ENCODE measurements at places on chromosomes 7 and 10.

DNA sequence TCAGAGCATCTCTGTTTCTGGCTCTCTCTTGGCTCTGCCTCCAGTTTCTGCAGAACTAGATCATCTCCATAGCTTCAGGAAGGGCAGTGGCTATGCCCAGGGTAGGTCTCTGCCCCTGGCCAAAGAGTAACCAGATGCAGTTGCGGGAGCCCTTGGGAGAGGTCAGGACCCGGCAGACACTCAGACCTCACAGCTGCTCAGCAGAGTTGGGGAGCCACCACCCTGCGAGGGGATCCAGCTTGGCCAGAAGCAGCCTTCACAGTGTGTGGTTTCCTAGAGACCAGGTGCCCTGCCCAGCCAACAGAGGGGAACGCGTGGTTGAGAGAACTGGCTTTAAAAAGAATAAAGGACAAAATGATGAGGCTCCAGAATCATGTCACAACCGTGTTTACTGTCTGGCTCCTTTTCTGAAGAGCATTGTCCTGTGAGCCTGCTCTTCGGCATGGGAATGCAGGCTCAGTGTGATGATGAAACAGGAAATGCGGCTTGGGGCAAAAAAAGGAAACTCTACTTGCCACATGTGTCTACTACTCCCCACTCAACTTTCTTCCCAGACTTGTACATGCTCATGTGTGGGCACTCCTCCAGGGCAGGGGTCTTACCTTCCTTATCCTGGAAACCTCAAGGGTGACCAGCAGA is 243.1 kb downstream of the INHBA start:
- no peak for DNase-seq

GRCh38 chr10:86203162-86203905 is 163.3 kb downstream of the GRID1 start:
- no peak for DNase-seq

GRCh38 chr7:31883761-31884164 is 186.4 kb downstream of the PDE1C start:
- DNase-seq: peak; percentile 80

- no peak for DNase-seq
Observed at GRCh38 chr7:95594185-95594584, 2.1 kb downstream of the PDK4 start.

DNA sequence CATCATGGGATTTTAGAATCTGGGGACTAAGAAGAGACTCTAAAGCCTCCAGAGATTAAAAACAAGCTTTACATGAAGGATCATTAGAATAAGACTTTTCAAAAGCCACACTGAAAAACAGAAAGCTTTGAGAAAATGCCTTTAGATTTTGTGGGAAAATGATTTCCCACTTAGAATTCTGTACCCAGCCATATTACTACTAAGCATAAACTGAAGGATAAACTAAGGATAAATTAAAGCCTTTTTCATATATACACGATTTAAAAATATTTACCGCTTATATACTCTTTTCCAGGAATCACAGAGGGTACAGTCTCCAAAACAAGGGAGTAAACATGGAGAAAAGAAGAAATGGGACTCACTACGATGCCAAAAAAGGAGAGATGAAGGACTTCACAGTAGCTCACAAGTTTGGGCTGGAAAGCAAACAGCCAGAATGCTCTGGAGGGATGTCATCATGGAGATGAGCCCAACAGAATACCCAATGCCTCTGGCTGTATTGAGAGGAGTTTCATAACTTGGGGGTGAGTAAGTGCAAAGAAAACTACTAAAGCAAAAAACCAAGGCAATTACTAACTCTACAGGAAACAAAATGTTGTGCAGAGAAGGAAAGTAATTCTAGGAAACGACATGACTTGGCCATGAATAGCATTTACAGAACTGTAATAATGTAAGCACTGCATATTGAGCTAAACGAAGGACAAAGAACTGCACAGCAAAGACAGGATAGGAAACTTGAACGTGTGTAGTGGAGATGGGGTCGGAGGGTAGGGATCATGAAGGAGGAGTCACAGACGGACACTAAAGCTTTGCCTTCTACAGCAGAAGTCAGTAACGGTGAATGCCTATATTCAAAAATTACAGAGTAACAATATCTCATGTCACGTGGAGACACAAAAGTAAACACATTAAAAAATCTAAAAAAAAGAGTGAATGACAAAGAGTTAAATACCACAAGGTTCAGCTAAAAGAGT is 61.4 kb upstream of the ASAH2 start:
- no peak for DNase-seq

- no peak for DNase-seq
Observed at GRCh38 chr10:27779462-27780015, 33.9 kb upstream of the MKX start.

GRCh38 chr10:49594594-49594993 is 15.5 kb upstream of the SLC18A3 start:
- peak; percentile 21 for DNase-seq

DNA sequence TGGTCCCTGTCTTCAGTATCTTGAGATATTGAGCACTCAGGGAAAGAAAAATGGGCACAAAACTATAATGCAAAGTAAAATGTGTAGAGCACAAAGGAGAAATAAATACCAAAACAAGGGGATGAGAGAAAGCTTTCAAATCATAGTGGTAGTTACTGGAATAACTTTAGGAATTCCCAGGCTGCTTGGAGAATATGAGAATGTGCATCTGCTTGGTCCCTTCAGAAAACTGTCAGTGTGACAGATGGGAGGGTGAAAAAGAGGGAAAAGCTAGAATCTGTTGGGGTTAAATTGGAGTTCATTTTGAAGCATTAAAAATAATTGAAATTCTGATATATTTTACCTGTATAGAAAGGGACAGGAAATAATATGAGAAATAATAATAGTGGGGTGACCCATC is 15.3 kb downstream of the ST7 start:
- DNase-seq: no peak

DNA sequence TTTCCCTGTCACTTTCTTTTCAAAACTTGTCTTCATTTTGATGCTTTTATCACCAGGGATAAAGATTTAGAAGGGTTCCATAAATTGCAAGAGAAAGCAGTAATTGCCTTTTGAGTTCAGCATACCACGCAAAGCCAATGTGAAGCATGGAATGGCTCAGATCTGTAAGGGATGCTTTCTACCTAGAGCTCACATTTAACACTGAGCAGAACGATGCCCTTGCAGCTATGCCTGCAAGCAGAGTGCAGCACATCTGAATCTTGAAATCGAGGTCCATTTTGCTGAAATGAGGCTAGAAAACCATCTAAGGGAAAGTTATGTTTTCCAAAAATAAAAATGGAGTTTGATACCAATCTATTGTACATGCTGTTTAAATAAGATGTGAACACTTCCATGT is 171.2 kb upstream of the CELF2 start:
- DNase-seq: peak; percentile 66

- DNase-seq: no peak
Observed at GRCh38 chr7:17441557-17441956, 143.1 kb downstream of the AHR start.

GRCh38 chr7:16816824-16817223 is 12.0 kb upstream of the AGR2 start:
- DNase-seq: peak; percentile 8

DNA sequence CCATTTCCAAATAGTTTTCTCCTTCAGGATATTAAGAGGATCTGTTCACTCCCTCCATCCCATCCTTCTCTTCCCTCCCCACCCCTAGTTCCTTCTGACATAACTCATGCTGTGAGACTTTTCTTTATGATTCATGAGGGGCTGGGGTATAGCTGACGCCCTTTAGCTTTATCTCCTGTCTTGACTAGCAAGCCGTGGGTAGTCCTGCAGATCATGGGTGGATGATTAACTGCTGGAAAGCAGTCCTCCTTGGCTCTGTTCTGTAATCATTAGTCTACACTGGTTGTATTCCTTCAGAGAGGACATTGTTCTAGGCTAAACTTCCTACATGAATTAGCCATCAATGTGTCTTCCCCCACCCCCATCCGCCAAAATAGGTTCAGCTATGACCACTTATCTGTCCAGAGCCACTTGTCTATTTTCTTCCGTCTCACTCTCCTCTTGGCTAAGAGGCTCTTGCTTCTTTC is 135.4 kb downstream of the LRRC4 start:
- DNase-seq: no peak

GRCh38 chr10:5071411-5072198 is 22.6 kb upstream of the AKR1C3 start:
- peak; percentile 58 for DNase-seq

GRCh38 chr10:93512565-93512964 is 16.2 kb downstream of the CEP55 start:
- no peak for DNase-seq

GRCh38 chr10:112221545-112221944 is 38.0 kb upstream of the GPAM start:
- no peak for DNase-seq

- no peak for DNase-seq
Observed at GRCh38 chr10:49833168-49833567, 71.0 kb upstream of the OGDHL start.

DNA sequence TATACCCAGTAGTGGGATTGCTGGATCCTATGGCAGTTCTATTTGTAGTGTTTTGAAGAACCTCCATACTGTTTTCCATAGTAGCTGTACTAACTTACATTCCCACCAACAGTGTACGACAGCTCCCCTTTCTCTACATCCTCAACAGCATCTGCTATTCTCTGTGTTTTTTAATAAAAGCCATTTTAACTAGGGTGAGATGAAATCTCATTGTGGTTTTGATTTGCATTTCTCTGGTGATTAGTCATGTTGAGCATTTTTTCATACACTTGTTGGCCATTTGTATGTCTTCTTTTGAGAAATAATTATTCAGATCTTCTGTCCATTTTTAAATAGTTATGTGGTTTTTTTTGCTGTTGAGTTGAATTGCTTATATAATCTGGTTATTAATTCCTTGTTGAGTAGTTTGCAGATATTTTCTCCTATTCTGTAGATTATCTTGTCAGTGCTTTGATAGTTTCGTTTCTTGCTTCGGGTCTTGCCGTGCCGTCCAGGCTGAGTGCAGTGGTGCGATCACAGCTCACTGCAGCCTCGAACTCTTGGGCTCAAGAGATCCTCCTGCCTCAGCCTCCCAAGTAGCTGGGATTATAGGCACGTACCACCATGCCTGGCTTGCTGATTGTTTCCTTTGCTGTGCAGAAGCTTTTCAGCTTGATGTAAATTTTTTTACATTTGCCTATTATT is 12.0 kb downstream of the MTG1 start:
- no peak for DNase-seq

DNA sequence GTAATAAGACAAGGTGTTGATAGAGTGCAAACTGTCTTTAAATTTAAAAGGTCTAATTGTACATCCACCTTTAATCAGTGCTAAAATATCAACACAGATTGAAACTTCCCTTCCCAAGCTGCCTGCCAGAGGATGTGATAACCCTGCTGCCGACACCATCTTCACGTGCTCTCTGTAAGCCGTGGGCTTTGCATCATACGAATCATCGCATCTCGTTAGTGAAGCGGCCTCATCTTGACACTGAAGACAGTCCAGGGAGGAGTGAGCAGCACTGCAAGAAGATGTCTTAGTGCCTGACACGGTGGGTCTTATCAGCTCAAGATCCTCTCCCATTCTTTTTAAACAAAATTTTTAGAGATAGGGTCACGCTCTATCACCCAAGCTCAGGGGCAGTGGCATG is 518.8 kb downstream of the PTPRN2 start:
- no peak for DNase-seq

DNA sequence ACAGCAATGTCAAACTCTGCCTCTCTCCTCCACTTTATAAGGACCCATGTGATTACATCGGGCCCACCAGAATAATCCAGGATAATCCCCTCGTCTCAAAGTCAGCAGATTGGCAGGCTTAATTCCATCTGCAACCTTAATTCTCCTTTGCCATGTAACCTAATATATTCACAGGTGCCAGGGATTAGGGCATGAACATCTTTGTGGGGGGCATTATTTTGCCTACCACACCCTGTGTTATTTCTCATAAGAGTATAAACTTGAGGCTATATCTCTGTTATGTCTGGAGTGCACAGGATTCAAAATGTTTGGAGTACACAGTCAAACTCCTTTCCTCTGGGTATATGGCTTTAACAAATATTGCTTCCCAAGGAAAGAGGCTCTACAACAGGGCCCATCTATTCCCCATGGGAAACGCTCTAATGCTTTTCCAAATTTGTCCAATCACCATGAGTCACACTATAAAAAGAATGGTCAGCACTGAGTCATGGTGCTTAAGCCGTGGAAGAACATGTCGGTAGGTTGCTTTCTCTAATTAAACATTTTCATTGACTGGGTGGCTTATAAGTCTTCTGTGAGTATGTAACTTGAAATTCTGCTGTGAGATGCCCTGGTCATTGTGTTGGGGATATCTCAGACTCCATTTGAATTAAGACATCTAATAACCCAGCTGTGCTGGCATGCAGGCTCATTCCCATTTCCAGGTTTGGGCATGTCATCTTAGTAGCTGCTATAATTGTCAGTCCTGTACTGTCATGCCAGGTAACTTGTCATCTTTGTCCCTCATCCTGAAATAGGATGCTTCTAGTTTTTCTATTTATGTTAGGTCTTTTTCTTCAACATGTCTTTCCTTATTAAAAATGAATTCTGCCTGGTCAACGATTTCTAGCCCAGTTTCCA is 11.5 kb upstream of the AKR1B10 start:
- no peak for DNase-seq

- no peak for DNase-seq
Observed at GRCh38 chr10:6140141-6140841, 51.5 kb downstream of the RBM17 start.

DNA sequence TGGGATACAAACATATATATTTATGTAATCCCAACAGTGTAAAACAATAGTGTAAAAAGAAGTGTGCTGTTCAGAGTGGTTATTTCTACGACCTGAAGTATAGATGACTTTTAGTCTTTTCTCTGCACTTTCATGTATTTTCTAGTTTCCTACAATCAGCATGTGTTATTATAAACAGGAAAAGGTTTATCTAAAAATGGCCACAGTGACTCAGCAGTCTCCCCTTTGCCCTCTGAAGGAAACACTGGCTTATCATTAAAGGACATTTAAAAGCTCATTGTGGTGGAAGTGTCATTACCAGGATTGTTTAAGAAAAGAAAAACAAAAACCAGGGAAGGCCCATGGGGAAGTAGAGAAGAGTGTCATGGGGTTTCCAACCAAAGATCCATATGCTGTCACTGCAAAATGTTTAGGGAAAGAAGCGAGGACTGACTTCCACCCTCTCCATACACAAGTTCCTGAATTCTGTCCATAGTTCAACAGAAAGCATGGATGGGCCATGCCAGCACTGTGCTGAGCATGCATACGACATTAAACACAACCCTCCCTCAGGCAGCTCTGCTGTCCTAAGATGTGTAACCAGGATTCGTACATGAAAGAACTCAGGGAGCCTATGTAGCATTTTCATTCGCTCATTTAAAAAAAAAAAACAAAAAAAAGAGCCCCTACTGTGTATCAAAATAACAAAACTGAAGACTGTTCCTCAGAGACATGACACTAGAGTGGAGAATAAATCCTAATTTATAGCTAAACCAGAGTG is 10.2 kb downstream of the CYREN start:
- no peak for DNase-seq

GRCh38 chr10:78140066-78140630 is 106.5 kb downstream of the RPS24 start:
- no peak for DNase-seq

- peak; percentile 98 for DNase-seq
Observed at GRCh38 chr7:100465702-100466311, 1.7 kb upstream of the SPACDR start.

- DNase-seq: no peak
Observed at GRCh38 chr7:148436571-148436970, 154.0 kb upstream of the C7orf33 start.
